ENCODE measurements at places on chromosomes 5 and 9.

DNA sequence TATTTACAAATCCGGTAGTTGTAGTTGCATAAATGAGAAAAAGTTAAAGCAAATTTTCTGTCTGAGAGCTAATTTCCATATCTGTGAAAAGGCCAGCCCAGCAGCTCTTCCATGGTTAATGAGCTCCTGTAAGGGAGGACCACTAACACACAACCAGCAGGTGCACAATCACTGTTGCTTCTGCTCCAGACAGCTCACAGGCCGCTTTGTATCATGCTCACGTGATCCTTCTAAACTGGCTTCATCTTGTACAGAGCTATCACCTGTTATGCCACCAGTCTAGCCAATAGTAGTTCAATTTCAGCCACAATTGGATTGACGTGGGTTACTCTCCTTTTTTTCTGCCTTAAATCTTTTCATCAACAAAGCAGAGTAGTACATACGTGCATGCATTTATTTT lies 38.3 kb upstream of the FBXL17 start:
- no peak for DNase-seq

DNA sequence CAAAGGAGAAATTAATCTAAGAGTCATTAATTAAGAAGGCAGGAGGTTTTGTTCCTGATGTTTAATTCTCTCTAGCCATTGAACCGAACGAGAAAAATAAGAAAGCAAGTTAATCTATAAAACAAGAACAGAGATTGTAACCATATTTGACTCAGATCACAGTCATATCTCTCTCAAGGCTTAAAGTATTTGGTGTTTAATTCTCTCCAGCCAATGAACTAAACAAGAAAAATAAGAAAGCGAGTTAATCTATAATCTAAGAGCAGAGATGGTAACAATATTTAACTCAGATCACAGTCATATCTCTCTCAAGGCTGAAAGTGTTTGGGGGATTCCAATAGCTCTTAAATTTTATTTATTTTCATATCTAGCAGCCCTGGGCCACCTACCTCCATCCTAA lies 74.4 kb upstream of the SHISAL2B start:
- DNase-seq, result no peak

DNA sequence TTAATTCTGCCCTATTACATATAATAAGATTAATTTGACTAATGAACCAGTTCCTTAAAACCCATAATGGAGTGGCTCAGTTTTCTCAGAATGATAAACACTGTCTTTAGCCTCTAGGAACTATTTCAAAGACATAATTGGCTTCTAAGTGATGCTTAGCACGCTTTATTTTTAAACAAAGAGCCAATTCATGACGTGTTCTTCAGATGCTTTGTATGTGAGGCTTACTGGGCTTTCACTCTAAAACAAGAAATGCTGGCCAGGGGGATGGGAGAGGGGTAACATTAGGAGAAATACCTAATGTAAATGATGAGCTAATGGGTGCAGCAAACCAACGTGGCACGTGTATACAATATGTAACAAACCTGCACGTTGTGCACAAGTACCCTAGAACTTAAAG lies 7.6 kb upstream of the SFXN1 start:
- peak; percentile 24 for DNase-seq

GRCh38 chr5:157562111-157562581 lies 13.4 kb downstream of the ADAM19 start:
- no peak for DNase-seq

- no peak for DNase-seq
These were observed 41.2 kb upstream of the PLPP1 start for GRCh38 chr5:55575815-55576583.

GRCh38 chr5:53166183-53166495 lies 56.6 kb upstream of the MOCS2 start:
- DNase-seq, result no peak

GRCh38 chr5:113652161-113652560 lies 138.7 kb downstream of the YTHDC2 start:
- DNase-seq, result no peak

- DNase-seq, result no peak
These were observed 72.6 kb downstream of the GPBP1 start for GRCh38 chr5:57246426-57246825.

Measured in NCI-H1105 treated with DMSO at 0.1 percent for 48 hours (cell line).